GM13976 (cell line): ENCODE measurements at places on chromosomes 6 and 20.

GRCh38 chr6:43622541-43622940 lies 6.5 kb downstream of the GTPBP2 start:
- no peak for DNase-seq

GRCh38 chr6:136920216-136920615 lies 1.9 kb upstream of the SLC35D3 start:
- no peak for DNase-seq

DNA sequence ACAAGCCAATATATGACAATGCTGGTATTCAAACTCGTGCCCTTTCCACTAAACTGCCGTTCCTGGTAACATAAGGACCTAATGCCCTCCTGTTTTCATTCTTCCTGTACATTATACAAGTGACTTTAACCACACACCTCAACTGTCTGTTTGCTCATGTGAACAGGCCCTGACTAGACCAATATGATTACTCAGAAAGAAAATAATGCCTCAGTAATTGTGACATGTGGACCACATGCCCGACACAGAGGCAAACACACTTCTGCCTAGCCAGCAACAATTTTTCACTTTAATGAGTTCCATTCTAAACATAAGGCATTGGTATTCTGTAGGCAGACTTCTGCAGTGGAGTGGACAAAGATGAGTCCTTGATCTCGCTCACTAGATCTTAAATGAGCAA lies 30.0 kb downstream of the SLC22A16 start:
- DNase-seq = no peak

DNA sequence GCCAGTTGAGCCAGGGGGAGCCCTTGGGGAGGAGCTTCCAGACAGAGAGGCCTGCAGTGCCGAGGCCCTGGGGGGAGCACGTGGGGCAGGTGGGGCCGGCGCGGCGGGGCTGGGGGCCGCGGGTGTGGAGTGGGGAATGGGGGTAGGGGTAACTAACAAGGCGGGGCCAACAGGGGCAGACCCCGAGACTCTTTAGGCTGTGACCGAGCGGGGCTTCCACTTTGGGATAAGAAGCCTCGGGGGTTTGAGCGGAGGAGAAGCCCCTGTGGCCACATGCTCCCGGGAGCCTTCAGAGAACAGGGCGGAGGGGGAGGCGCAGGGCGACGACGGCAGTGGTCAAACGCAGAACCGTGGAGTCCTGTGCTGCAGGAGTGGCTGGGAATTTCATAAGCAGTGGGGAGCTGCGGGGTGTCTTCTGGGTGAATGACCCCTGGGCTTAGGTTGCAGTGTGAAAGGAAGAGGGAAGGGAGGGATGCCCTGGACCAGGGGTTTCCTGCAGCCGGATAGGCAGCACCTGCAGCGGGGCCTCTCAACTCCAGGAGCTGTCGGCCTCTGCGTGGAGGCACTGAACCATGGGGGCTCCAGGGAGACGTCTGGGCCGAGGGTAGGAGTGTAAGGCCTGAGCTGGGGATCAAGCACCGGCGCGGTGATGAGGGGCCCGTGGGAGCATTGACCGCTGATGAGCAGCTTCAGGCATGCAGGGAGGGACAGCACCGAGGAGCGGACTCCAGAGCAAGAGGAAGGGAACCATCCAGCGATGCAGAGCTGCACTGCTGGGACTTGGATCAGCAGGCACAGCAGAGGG lies 121.0 kb downstream of the SYNDIG1 start:
- no peak for DNase-seq
